ENCODE measurements at places on chromosomes 7 and 10.

DNA sequence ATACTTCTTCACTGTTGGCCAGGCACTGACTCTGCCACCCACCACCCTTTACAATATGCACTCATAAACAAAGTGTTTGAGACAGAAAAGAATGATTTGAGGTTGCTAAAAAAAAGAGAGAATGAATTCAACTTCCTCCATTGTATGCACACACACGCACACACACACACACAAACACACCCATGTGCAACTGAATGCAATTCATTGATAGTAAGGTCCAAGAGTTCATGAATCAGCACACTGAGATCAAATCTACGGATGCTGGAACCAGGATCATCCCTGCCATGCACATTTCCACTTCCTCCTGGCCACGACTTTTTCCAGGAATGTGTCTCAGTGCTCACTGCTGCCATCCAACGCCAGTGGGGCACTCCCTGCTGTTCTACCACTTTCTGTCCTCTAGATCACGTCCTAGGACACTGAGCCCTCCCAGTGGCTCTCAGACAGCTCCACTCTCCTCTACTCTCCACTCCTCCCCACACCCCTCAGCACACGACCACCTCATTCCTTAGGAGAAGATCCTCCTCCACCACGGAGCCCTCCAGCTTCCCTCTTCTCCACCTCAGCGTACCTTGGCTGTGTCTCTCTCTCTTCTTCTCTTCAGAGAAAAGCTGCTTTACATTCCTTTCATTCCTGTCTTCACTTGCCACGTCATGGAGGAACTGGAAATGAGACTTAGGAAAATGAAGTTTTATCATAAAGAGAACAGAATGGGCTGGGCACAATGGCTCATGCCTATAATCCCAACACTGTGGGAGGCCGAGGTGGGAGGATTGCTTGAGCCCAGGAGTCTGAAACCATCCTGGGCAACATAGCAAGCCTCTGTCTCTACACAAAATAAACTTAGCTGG, 12.0 kb upstream of the TMEM213 start:
- no peak for DNase-seq

DNA sequence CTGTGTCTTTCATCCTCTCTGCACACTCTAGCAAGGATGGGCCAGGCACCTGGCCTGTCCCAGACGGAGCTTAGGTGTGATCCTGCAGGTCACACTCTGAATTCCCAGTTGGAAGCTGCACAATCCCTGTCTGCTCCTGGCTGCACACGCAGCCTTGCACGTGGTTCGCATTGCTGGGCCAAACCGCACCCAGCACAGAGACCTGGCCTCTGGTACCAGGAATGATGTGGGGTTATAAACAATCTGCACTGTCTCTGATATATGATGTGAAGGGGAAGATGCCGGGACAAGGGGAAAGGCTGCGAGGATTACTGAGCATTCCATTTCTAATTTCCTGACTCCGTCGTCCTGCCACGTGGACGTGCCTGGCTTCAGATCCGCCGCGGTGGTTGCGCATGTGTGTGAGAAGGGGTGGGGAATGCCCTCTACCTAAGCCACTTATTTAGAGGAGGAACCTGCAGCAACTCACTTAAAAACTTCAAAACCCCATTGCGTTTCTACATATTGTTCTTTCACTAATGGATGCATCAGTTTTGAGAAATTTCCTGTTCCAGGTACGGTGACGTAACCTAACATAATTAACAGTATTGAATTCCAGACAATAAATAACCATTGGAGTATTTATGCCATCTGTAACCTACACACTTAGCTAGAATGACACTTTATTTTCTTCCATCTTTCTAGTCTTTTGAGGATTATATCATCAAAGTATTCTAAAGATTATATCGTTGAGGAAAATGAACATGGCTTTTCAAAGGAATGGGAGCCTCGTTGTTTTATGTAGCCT, 559.7 kb upstream of the MGMT start:
- DNase-seq, result no peak

GRCh38 chr7:40850017-40850416, 715.2 kb downstream of the SUGCT start:
- DNase-seq, result no peak

GRCh38 chr7:46034056-46034768, 113.1 kb upstream of the IGFBP3 start:
- no peak for DNase-seq

- no peak for DNase-seq
These were observed 249.4 kb downstream of the COBL start for GRCh38 chr7:51067258-51067657.

GRCh38 chr7:7122701-7123281, 59.6 kb upstream of the C1GALT1 start:
- no peak for DNase-seq

- no peak for DNase-seq
These were observed 38.8 kb downstream of the RAMP3 start for GRCh38 chr7:45196374-45196773.
